ENCODE measurements at places on chromosomes 7 and 10. TPM values are rescaled to one million over a fixed set of nuclear protein-coding genes. Genes with fewer than 3 reads are reported as not detected.

- no peak for DNase-seq
These were observed at the start of gene PIP for GRCh38 chr7:143131781-143132180. Gene PIP (plus strand): TSS chr7:143132077. CDS start chr7:143132117, 40 bp downstream.

GRCh38 chr7:13179011-13179582 is 491.7 kb downstream of the ARL4A start:
- no peak for DNase-seq

- no peak for DNase-seq
These were observed 351.1 kb upstream of the KLF6 start for GRCh38 chr10:4136121-4136520.

- DNase-seq: no peak
These were observed 12.4 kb downstream of the ECHDC3 start for GRCh38 chr10:11754620-11755019.

DNA sequence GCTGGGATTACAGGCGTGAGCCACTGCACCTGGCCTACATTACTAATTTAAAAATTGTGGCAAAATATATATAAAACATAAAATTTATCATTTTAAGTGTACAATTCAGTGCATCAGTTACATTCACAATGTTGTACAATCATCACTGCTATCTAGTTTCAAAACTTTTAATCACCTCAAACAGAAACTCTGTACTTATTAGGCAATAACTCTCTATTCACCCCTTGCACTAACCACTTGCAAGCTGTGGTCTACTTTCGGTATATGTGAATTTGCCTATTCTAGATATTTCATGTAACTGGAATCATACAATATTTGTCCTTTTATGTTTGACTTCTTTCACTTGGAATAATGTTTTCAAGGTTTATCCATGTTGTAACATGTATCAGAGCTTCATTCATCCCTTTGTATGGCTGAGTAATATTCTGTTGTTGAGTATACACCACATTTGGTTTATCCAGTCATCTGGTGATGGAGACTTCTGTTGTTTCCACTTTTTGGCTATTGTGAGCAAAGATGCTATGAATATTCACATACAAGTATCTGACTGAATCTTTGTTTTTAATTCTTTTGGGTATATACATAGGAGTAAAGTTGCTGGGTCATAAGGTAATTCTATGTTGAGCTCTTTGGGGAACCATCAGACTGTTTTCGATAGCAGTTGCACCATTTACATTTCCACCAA is 14.3 kb upstream of the ELOVL3 start:
- no peak for DNase-seq

- no peak for DNase-seq
These were observed 913.8 kb downstream of the KCNMA1 start for GRCh38 chr10:76723844-76724243.

DNA sequence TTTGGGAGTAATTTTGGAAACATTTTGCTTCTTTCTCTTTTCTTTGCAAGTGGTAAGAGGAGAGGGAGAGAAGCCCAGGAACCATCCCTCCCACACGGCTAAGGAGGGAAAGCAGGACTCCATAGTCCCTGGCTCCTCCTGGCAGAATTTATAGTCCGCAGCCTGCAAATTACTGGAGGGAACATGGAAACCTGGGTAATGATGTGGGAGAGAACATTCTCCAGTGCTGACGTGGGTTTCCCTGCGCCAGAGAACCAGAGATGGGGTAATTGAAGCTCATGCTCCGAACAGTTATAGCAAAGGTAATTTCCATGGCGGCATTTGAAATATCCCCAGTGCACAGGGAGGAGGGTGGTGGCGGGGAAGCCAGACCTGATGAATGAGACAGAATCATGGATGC is 320.4 kb downstream of the RPS24 start:
- DNase-seq: no peak

GRCh38 chr10:69363666-69364065 is 53.1 kb downstream of the TACR2 start:
- DNase-seq: no peak

- no peak for DNase-seq
These were observed 9.0 kb upstream of the DLX6 start for GRCh38 chr7:96996111-96996957.

GRCh38 chr10:128751284-128751683 is 625.1 kb upstream of the MKI67 start:
- DNase-seq: peak; percentile 93

DNA sequence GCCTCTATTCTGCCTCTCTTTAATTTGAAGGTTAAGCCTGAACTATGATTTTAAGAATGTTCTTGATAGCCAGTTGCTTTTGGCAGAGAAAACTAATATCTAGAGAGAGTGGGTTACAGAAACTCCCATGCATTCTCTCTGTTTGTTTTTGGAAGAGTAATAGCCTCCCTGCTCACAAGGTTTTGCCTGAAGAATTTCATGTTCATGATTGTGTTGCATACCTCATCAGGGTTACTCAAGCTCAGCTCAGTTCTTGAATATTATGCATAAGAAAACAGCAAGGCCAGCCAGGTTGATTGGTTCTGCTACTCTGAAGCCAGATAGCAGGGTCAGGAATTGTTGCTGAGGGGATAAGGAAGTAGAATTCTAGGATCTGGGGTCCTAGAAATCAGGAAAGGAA is 137.4 kb downstream of the MDFIC start:
- DNase-seq: no peak

- peak; percentile 86 for DNase-seq
These were observed 31.9 kb downstream of the PIP4K2A start for GRCh38 chr10:22682237-22683139.

GRCh38 chr7:41915871-41916270 is 213.0 kb upstream of the INHBA start:
- peak; percentile 52 for DNase-seq

The PRR15 gene
- total RNA-seq: 3.5 TPM

The CAV2 gene
- 191 TPM for total RNA-seq

The CRHR2 gene
- total RNA-seq: not detected

The AKR1C4 gene
- total RNA-seq: not detected
